ENCODE measurements at places on chromosomes 3 and 15.

DNA sequence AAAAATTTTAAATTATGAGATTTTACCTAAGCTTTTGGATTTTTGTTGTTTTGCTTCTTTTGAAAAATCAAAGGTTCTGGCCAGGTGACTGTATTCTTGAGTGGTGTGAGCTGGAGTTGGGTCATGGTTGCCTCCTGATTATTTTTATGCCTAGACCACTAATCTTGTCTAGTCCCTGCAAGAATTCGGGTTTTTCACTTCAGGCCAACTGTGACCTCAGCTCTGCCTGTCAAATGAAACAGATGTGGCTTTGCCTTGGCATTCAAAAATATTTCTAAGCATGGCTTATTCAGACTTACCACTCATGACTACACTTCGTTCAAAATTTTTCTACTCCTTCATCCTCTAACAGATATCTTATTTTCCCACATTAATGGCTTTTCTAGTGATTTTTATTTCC is 25.4 kb upstream of the CDV3 start:
- DNase-seq = no peak

- no peak for DNase-seq
Observed at GRCh38 chr15:75307778-75308390, 25.2 kb downstream of the GOLGA6D start.

GRCh38 chr15:91049378-91050127 is 27.2 kb upstream of the VPS33B start:
- DNase-seq = peak; percentile 51

DNA sequence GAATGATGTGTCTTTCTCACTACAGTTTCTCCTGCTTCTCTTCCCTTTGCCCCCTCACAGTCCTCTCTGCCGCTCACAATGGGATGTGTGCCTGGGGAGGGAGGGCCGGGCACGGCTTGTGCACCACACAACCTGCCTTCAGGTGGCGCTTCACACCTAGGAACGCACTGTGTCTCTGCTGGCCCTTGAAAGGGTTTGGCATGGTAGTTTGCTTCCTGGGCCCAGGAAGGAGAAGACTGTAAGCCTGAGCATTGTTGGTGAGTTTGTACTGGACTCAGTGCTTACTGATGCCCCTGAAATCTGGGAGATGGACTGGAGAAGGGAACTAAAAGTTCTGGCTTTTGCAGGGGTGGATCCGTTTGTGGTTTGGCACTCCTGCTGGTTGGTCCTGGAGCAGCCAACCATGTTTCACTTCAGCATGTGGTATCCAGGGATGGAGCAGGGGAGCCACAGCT is 9.2 kb downstream of the ALPK3 start:
- no peak for DNase-seq

GRCh38 chr15:51641490-51642130 is 19.0 kb upstream of the DMXL2 start:
- no peak for DNase-seq

- no peak for DNase-seq
Observed at GRCh38 chr3:169364497-169364896, 299.0 kb downstream of the MECOM start.

GRCh38 chr3:14803101-14803980 is 15.4 kb upstream of the FGD5 start:
- DNase-seq = no peak

DNA sequence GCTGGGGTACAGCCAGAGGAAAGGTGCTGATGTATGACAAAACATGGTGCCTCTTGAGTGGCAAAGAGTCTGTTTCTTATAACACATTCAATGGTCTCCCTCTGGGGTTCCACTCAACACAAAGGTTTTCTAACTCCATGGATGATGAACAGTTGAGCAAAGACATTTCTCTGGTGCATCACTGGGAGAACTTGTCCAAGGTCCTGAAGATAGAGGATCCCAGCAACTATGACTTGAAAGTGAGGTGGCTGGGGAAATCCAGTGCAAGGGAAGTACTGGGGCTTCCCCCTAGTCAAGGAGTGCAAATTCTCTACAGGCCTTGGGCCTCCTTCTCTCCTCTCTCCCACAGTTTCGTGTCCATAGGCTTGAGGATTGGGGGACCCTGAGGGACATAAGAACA is 431.1 kb downstream of the WDR72 start:
- DNase-seq = no peak

GRCh38 chr15:70362886-70363285 is 265.2 kb upstream of the TLE3 start:
- no peak for DNase-seq

DNA sequence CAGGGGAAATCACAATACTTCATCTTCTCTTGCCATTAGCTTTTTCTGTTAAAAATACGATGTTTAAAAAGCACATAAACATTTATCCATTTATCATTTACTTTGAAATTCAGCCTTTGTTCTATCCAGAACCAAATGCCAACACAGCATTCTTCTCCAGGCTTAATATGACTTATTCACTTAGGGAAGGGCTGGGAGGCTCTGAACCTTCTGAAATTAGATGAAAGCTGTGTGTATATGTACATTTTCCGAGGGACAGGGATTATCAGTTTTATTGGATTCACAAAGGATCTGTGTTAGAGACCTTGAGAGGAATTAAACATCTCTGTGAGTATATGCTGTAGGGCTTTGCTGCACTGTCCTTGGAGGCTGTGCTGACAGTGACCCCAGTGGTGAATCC is 210.6 kb upstream of the UBE3A start:
- DNase-seq = no peak

DNA sequence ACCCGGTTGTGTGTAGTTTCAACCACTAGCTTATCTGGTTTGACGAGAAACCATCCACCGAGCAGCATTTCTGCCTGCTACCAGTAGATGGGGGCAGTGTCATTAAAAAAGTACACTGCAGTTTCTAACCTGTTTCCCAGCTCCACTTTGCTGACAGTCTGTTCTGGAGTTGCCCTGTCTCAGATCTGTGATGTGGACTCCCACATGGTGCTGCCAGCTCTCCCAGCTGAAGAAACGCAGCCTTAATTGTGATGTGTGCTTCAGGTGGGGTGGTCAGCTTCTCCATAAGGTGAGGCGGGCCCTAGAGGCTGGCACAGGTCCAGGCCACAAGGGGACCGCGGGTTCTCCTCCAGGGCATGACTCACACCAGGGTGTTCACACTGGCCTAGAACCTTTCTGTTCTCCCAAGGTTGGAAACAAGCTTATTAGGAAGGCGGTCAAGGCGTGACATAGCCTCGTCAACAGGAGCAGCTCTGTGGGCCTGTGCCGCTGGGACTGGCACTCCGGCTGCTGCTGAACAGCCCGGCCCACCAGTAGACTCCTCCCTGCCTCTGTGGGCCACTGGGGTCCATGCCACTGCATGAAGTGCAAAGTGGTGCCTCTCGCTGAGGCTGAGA is 2.9 kb upstream of the FAM43A start:
- DNase-seq = peak; percentile 72

All from CD4-positive, alpha-beta T cell treated with Interleukin-15 for 1 hour (primary cell).